Stimulated activated CD8-positive, alpha-beta memory T cell treated with anti-CD3 and anti-CD28 coated beads, Interleukin-7, amount 100 ng/mL, for 1 hour (primary cell): ENCODE measurements at places on chromosomes 2 and 18.

GRCh38 chr2:232484628-232485347 lies 2.8 kb downstream of the ECEL1 start:
- no peak for DNase-seq

DNA sequence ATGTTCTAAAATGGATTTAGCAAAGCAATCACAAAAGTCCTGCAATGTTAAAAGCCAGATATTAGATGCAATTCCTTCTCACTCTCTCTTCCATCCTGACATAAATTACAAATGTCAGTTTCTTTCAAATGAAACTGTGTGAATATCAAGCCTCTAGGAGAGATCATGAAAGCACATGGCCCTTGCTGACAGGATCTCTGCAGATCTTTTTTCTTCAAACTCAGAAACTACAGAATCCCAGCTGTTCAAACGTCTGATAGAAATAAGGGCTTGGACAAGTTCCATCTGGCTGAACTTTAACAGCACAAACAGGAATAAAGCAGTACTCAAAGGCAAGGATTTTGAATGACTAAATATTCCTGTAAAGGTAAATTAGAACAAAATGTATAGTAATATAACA lies 47.6 kb downstream of the PDE1A start:
- no peak for DNase-seq

GRCh38 chr2:129056309-129056958 lies 737.8 kb upstream of the HS6ST1 start:
- no peak for DNase-seq

- no peak for DNase-seq
These were observed 259.0 kb downstream of the NBAS start for GRCh38 chr2:15302154-15302553.

- no peak for DNase-seq
These were observed 16.6 kb downstream of the NIF3L1 start for GRCh38 chr2:200905618-200906296.
